ENCODE measurements at places on chromosomes 4 and X.

DNA sequence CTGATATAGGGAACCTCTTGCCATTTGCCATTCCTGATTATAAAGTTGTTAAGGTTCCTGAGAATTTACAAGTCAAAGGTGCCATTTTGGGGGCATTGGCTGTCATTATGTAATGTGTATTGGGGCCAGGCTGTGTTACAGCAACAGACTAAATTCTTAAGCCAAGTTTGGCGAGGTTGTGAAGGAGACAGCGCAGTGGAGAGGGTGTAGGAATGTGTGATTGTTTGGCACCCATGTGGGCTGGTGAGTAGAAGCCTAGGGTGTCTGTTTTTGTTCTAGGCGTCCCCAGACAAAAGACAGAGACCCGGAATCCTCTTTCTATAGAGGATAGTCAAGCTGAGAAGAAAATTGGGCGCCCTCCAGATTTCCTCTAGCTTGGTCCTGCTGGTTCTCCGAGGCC lies 2535.3 kb downstream of the PCDH7 start:
- no peak for DNase-seq

- DNase-seq, result no peak
Observed at GRCh38 chr4:1415681-1415981, 9.4 kb upstream of the NKX1-1 start.

- no peak for DNase-seq
Observed at GRCh38 chrX:145803508-145803907, 14.1 kb upstream of the SLITRK2 start.

- peak; percentile 64 for DNase-seq
Observed at GRCh38 chr4:96356591-96357370, 516.9 kb downstream of the PDHA2 start.

- no peak for DNase-seq
Observed at GRCh38 chr4:176769514-176769913, 23.2 kb downstream of the VEGFC start.

DNA sequence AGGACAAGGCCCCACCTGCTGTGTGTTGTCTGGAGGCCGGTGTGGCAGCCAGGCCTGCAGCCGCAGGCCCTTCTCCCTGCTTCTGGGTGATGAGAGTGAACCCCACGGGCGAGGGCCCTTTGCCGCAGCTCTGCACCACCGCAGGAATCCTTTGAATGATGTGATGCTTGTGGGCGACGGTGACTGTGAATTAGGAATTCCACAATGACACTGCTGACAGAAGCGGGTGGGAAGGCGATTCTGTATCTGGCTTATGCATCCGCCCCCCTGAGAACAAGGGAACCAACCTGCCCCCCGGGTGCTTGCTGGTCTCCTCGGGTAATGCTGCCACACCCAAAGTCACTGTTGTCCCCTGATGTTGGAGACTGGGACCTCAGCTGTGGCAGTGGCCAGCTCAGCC lies 19.5 kb upstream of the MAN2B2 start:
- DNase-seq, result no peak

GRCh38 chrX:12249997-12250396 lies 111.7 kb downstream of the FRMPD4 start:
- DNase-seq, result no peak

DNA sequence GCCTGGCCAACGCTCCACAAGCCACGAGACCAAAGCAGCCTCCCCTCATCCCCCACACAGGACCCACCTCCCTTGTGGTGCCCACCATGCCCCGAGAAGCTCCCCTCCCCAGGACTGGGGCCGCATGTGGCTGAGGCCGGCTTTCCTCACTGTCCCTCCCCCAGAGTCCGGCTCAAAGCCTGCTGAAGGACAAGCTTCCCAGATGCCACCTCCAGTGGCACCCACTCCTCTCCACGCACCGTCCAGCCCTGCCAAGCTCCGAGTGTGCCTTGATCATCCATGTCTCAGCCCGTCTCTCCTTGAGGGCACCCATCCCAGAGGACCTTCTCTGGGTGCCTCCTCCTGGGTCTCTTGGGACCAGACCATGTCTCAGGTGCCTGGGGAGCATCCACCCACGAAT lies 58.8 kb upstream of the MXD4 start:
- no peak for DNase-seq

GRCh38 chr4:72500214-72500613 lies 68.8 kb downstream of the ADAMTS3 start:
- DNase-seq, result no peak

DNA sequence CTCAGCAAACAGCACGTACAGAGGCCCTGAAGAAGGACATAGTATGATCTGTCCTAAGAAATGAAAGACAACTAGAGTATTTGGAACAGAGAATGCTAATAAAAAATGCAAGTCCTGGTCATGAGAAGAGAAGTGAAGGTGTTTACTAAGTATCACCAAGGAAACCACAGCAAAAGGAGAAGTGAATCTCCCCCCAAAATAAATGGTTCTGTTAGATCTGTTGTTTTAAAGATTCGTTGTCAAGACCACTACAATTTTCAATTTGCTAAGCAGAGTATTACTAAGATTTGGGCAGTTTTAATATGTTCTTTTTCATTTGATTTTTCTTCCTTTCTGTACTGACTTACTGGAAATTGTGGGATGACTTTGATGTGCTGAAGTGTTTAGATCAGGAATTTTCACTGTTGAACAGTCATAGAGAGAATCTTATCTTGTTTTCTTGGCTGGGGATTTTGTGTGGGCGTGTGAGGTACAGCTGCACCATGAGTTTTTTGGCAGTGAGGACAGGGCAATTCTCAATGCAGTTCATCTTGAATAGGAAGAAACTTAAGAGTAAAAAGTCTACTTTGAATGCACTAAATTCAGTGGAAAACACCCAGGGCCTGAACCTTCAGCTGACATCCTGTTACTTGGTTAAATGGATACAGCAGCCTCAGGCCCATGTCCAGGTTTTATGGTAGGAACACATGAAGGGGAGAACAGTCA lies 132.2 kb downstream of the STIM2 start:
- peak; percentile 14 for DNase-seq

GRCh38 chr4:69860052-69860451 lies at the start of gene SULT1E1:
Gene SULT1E1, minus strand, starts transcription at chr4:69860145. Its CDS starts 2,501 bp downstream, at chr4:69857644.
- no peak for DNase-seq

GRCh38 chrX:123088930-123089329 lies 95.1 kb upstream of the GRIA3 start:
- no peak for DNase-seq

GRCh38 chr4:56241500-56241899 lies 145.8 kb downstream of the AASDH start:
- no peak for DNase-seq

DNA sequence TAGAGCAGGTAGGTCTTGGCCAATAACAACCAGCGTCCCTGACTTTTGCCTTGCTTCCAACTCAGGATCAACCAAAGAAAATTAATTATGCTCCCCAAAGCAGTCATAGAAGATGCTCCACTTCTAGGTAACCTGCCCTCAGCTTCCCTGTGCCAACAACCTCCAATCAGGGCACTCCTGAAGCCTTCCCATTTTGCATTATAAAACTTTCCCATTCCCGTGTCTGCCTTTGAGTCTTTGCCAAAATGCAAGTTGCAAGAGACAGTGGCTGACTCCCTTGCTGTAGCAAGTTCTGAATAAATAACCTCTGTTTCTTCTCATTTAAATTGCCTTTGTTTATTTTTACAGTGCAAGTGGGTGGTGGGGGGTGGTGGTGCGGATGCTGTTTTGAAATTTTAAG lies 418.0 kb downstream of the PACRGL start:
- DNase-seq, result no peak

DNA sequence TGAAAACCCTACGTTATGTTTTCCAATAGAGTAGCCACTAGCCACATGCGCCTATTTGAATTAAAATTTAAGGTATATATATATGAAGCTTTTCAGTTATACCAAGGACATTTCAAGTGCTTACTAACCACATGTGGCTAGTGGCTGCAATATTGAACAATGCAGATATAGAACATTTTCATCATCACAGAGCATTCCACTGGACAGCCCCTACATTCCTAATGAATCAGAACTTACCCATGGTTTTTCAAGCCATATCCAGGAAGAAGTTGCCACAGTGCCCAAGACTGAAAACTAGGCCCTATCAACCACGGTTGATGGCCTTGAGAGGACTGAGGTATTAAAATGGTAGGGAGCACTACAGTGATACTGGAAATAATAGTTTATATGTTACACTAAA lies 29.7 kb downstream of the NEK1 start:
- no peak for DNase-seq

- no peak for DNase-seq
Observed at GRCh38 chr4:188262464-188262863, 123.2 kb downstream of the TRIML1 start.
